ENCODE measurements at places on chromosomes 13 and 19.

GRCh38 chr13:108226184-108226583 lies 8.0 kb downstream of the ABHD13 start:
- DNase-seq, result peak; percentile 54

DNA sequence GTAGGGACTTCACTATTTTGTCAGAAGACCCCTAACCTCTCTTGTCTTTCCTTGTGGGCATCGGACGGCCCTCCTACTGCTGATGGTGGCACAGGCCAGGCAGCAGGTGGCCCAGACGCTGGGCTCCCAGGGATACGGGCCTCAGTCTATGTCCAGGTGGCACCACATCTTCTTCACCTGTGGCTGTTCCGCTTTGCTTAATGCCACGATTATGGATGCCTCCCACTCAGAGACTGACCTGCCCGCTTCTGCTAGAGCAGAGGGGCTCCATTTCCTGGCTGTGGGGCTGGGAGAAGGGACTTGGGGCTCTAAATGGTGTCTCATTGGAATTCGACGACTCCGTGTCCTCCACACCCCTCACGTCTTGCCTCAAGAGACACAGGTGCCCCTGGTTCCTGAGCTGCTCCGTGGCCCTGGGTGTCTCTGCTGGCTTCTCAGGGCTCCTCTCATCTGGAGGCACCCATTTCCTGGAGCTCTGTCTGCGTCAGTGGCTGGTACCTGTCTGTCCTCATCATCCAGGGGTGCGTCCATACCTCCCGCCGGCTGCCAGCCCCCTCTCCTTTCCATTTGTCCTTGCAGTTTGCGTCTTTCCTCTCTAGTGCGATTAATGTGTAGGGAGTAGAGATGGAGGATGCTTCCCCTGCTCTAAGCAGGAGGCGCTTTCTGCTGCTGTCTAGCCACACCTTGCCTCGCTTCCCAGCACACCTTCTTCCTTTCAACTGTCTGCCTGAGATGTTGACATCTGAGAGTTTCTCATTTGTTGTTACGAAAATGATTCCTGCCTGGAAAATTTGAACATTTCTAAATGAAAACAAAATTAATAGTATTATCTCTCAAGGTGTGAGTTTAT lies 63.4 kb downstream of the TEX29 start:
- DNase-seq, result no peak

GRCh38 chr19:485077-485476 lies 11.2 kb upstream of the MADCAM1 start:
- DNase-seq, result no peak

GRCh38 chr13:114103801-114104654 lies 28.4 kb downstream of the RASA3 start:
- DNase-seq, result no peak

- DNase-seq, result no peak
These were observed 25.7 kb downstream of the CNMD start for GRCh38 chr13:52713894-52714293.

- no peak for DNase-seq
These were observed 1970.8 kb downstream of the OLFM4 start for GRCh38 chr13:54999399-54999907.

GRCh38 chr13:32086366-32086765 lies 54.8 kb downstream of the FRY start:
- DNase-seq, result no peak

GRCh38 chr13:112103961-112104880 lies 37.3 kb downstream of the SOX1 start:
- DNase-seq, result no peak

DNA sequence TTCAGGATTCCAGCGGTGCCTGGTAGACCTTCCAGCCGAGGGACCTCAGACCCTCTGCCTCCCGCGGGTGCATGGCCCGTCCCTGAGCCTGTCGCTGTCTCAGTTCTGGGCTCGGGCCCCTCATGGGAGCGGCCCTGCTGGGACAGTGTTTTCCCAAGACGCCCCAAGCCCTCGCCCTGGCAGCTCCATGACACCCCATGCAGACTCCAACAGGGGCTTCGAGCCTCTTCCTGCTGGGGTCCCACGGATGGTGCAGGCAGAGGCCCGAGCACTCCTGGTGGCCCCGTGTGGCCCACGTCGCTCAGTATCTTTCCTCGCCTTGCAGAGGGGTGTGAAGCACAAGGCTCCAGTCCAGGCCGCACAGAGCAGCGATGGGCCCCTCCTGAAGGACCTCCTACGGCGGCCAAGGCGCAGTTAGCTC lies 88.8 kb upstream of the MCF2L start:
- no peak for DNase-seq

GRCh38 chr19:17510220-17510993 lies 1.0 kb upstream of the PGLS start:
- DNase-seq, result no peak

DNA sequence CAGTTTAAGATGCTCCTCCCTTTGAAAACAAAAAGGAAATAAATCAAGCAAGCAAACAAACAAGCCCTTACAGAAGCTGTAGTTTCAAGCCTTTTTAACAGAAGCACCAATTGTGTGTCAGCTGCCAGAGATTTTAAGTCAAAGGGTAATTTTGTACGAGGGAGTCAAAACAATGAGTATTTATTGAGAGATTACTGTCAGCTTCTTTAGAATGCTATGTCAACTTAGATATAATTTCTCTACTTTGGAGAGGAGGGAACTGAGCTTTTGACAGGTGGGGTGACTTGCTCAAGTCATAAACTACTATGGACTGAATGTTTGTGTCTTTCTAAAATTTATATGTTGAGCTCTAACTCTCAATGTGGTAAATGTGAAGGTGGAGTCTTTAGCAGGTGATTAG lies 10.5 kb upstream of the CBY2 start:
- no peak for DNase-seq

DNA sequence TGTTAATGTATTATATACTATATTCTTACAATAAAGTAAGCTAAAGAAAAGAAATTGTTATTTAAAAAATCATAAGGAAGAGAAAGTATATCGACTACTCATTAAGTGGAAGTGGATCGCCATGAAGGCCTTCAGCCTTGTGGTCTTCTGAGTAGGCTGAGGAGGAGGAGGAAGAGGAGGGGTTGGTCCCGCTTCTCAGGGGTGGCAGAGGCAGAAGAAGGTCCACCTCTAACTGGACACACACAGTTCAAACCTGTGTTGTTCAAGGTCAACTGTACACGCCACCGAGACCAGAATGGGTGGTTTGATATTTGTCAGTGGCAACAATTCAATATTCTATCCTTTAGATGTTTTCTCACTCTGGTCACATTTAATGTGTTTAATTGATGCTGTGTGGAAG lies 67.2 kb downstream of the ALOX5AP start:
- DNase-seq, result no peak

GRCh38 chr19:19224852-19225494 lies 13.2 kb downstream of the NCAN start:
- DNase-seq, result peak; percentile 64
